CD4-positive, alpha-beta T cell treated with Interleukin-2 at 100 ng/mL for 4 hours (primary cell): ENCODE measurements at places on chromosomes 2 and 18.

DNA sequence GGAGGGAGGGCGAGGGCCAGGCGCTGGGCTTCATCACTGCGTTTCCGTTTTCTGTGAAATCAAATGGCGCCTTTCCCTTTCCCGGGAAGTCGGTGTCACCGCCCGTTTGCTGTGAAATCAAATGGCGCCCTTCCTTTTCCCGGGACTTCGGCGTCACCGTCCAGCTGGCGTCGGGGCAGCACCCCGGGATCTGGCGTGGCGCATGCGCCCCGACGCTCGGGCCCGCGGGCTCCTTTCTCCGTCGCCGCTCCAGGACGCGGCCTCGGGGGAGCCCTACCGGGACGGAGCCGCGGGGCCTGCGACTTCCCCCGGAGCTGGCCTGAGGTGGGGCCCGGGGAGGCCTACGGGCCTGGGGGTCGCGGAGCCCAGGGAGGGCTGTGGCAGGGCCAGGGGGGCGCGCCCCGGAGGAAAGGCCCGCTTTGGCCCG lies at the start of gene FAM228A:
Gene FAM228A (plus strand): TSS at position 203 of the 427 bp plus-strand sequence. CDS start 428 bp downstream, outside the sequence.
- no peak for DNase-seq

GRCh38 chr18:41681138-41681880 lies 273.7 kb upstream of the PIK3C3 start:
- DNase-seq = no peak

DNA sequence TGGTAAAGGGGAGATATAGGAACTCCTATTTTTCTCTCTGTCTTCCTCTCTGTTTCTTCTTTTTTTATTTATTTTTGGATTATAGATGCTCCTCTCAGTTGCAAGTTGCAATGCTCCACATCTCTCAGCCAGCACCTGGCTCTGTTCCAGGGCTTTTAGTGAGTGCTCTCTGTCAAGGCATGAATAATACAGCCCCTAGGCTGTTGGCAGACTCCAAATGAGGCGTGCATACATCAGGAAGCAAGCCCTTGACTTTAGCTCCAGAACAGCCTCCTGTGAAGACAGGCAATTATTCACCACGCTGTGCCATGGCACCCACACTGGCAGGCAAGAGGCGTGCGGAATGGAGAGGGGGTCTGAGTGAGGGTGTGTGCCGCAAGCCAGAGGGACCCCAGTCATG lies 228.1 kb upstream of the PXDN start:
- DNase-seq = no peak

DNA sequence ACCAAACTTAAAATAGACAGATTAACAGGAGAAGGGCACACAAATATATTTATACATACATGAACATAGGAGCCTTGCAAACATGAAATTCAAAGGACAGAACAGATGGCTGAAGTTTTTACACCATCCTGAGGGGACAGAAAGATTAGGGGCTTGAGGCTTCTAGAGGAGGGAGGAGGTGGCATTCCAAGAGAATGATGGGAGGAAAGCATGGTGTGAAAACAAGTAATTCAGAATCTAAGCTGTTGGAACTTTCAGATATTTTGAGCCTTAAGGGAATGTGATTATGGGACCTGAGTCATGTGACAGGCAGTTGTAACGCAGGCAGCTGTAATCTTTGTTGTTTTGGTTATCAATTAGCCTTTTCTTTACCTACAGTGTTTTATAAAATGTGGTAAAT lies 225.2 kb upstream of the SPOPL start:
- no peak for DNase-seq

DNA sequence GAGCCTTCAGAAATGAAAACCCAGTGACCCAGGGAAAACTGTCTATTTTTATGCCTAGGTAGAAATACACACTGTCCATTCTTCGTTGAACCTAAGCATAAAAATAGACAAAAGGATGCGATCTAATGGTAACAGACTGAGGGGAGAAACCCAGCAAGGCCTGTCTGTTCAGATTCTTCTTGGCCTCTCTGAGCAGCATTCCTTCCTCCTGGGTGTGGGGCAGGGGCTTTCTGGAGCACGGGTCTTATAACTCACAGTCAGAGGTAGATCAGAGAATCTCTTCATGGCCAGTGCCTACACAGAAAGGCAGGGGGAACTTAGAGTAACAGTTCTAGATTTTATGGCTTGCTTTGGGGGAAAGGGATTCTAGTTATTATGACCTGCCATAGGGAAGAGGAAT lies 56.0 kb downstream of the PKDCC start:
- no peak for DNase-seq

GRCh38 chr2:620004-620403 lies 57.2 kb downstream of the TMEM18 start:
- no peak for DNase-seq

GRCh38 chr18:76566987-76567386 lies 71.9 kb upstream of the ZNF516 start:
- no peak for DNase-seq

- DNase-seq = no peak
Measured at GRCh38 chr18:34933909-34934661, 107.1 kb upstream of the MAPRE2 start.

GRCh38 chr2:207512356-207512755 lies 17.4 kb upstream of the CREB1 start:
- DNase-seq = no peak

DNA sequence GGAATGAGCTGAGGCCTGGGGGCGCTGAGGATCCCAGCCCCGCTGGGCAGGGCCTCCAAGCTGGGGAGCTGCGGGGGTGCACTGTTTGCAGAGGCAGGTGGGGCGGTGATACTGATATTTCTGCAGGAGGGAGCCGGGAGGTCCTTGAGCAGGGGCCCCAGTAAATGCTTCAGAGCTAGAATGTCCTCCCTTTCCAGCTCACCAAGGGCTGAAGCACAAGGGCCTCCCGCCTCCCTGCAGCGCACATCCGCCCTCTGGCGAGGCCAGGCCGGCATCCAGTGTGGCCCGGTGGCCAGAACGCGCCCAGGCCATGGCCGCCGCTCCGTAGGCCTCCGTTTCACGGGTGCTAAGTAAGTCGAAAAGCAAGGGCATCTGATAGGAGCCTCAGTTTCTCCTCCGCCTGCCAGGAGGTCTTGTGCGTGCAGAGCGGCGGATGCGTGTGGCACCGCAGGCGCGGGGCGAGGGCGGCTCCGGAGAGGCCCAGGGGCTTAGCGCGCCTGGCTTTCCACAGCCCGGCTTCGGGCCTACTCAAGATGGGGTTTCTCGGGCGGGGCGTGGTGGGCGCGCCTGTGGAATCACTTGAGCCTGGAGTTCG lies 29.5 kb upstream of the CHMP1B start:
- no peak for DNase-seq

GRCh38 chr2:207040696-207041095 lies 101.4 kb downstream of the CPO start:
- DNase-seq = no peak

- peak; percentile 33 for DNase-seq
Measured at GRCh38 chr2:60818272-60818671, 62.2 kb downstream of the PAPOLG start.

GRCh38 chr2:29733213-29733612 lies 188.2 kb downstream of the ALK start:
- DNase-seq = no peak

GRCh38 chr2:137930146-137930545 lies 34.1 kb upstream of the HNMT start:
- DNase-seq = no peak

GRCh38 chr18:11290786-11291185 lies 141.4 kb upstream of the PIEZO2 start:
- no peak for DNase-seq

GRCh38 chr2:236545814-236546480 lies 23.7 kb upstream of the ACKR3 start:
- peak; percentile 45 for DNase-seq

GRCh38 chr18:23849141-23849540 lies 159.9 kb downstream of the LAMA3 start:
- DNase-seq = no peak

GRCh38 chr18:51255693-51256092 lies 58.2 kb upstream of the MEX3C start:
- DNase-seq = no peak

DNA sequence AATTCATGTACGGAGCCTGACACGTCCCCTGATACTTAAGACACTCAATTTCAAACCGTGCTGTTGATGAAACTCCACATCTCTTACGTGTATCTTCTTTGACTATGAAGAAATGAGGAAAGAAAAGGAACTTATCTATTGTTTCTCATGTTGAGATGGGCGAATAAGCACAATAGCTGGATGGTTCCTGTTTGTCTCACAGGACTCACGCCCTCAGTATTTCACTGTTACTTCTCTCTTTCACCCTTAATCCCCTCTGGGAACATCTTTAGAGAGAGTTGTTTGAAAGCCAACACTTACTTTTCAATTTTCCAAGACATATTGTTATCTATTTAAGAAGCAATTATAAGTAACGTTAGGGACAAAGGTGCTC lies 99.8 kb downstream of the COPS8 start:
- DNase-seq = no peak

GRCh38 chr2:168683996-168684395 lies 118.4 kb upstream of the NOSTRIN start:
- no peak for DNase-seq

- no peak for DNase-seq
Measured at GRCh38 chr2:241120440-241120839, 18.4 kb upstream of the MTERF4 start.

- DNase-seq = peak; percentile 71
Measured at GRCh38 chr2:174606336-174606735, 8.7 kb upstream of the WIPF1 start.

GRCh38 chr2:196415384-196415783 lies 224.1 kb upstream of the CCDC150 start:
- DNase-seq = no peak

- DNase-seq = no peak
Measured at GRCh38 chr2:204416236-204416635, 129.0 kb upstream of the PARD3B start.
